CD4-positive, alpha-beta T cell treated with Interleukin-6 at 100 ng/mL for 8 hours (primary cell): ENCODE measurements at places on chromosomes 1 and 21.
A peak's percentile ranks its signal among the peaks of the same experiment; 100 is the strongest.

- DNase-seq = no peak
These were observed 208.4 kb downstream of the MATN1 start for GRCh38 chr1:30514945-30515344.

- no peak for DNase-seq
These were observed 87.6 kb downstream of the CATSPERE start for GRCh38 chr1:244548558-244549115.

- DNase-seq = peak; percentile 64
These were observed 12.4 kb downstream of the SAMSN1 start for GRCh38 chr21:14533499-14534428.

- DNase-seq = no peak
These were observed 49.3 kb upstream of the PSEN2 start for GRCh38 chr1:226820941-226821718.

- no peak for DNase-seq
These were observed 61.1 kb downstream of the SDC3 start for GRCh38 chr1:30847358-30847972.

DNA sequence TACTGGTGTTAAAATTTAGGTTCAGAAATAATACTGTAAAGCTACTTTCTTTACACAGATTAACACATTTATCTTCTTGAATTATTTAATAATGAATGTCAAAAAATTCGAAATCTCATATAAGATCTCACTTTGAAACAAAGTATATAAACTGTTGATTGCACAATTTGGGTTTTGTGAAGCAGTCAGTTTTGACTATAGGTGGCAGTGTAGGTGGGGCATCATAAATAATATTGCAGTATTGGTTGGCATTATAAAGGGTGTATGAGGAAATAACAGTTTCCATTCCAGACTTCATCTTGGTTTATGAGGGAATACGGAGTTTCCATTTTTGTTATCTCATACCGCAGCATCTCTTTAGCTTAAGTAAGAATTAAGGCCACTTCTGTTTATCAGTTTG lies 49.9 kb downstream of the SUCO start:
- no peak for DNase-seq
